Activated T-cell treated with anti-CD3 and anti-CD28 coated beads, Interleukin-2, amount 50 U/mL, for 1 hour (primary cell): ENCODE measurements at places on chromosomes 3 and 15.

DNA sequence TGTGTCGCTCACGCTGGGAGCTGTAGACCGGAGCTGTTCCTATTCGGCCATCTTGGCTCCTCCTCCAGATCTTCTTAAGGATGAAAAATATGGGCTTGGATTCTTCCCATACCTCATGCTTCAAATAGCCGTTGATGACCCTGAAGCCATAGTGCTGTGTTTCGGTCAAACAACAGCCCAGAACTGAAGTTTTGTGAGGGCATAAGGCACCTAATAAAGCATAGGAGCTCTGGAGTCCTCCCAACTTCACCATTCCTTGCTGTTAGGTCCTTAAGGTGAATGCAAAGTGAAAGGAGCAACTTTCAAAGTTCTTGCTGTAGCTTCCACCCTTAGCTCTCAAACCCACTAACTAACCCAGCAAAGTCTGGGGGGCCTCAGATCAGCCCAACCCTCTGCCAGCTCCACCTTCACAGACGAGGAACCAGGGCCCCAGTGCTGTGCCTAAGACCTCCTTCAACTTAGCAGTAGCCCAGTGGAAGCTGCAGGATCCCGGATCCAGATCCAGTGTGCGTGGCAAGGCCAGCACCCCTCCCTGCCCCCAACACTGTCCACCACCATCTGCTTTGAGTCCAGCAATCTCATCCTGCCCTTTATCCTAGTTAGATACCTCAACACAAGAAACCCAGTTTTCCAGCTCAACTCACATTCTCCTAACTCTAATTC, at the start of gene GRK7:
Gene GRK7, plus strand, starts transcription at position 321 of the 663 bp plus-strand sequence. CDS start 14,877 bp downstream, outside the sequence.
- DNase-seq: no peak

DNA sequence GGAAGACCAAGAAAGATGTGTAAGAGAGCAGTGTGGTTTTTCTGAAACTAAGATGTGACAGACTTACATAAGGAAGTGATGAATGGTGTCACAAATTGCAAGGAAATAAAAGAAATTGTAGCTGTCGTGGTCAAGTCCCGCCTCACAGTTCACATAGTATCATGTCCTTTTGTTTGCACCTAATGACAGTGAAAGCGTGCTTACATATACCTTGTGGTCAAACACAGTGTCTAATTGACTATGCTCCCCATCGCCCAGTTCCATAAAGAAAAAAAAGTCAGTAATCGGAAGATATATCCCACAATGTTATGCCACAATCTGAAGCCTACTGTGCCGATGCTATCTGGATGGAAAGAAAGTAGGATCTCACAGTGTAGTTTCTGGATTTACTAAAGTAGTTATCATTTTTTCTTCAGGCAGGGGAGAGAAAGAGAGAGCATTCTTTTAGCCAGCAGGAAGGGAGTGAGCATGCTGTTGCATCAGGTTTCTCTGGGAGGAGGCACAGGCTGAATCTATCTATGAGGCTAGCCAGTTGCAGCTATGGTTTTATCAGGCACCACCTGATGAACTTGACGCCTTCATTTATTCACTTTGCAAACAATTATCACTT, 9.8 kb upstream of the PLSCR1 start:
- DNase-seq: no peak

- DNase-seq: no peak
Measured at GRCh38 chr3:73448761-73449301, 175.9 kb downstream of the PDZRN3 start.

- DNase-seq: no peak
Measured at GRCh38 chr3:140748903-140749302, 71.0 kb downstream of the TRIM42 start.

GRCh38 chr3:173275740-173276139, 121.8 kb upstream of the NLGN1 start:
- DNase-seq: no peak

- DNase-seq: no peak
Measured at GRCh38 chr3:160943996-160944395, 161.2 kb downstream of the B3GALNT1 start.
